ENCODE measurements at places on chromosomes 16 and 17. TPM values are rescaled to one million over a fixed set of nuclear protein-coding genes. Genes with fewer than 3 reads are reported as not detected.
A peak's percentile ranks its signal among the peaks of the same experiment; 100 is the strongest.

GRCh38 chr17:52368886-52369285 lies 210.4 kb upstream of the CA10 start:
- H3K27ac ChIP-seq, result no peak overlapping the region
- no peak overlapping the region for H3K4me3 ChIP-seq
- no peak for DNase-seq
- H3K36me3 ChIP-seq, result no peaks in the 10 kb centered on the region

- peaks cover 29% of the 10 kb centered on the region for H3K27me3 ChIP-seq
- no peak for DNase-seq
- peak overlapping the region; percentile 70 for H3K4me3 ChIP-seq
- peaks cover 32% of the 10 kb centered on the region for H3K4me1 ChIP-seq
- peaks cover 5% of the 10 kb centered on the region for H3K36me3 ChIP-seq
- H3K27ac ChIP-seq, result no peak overlapping the region
These were observed 19.4 kb downstream of the GNGT2 start for GRCh38 chr17:49190932-49191331.

RSPRY1 gene
- 46.8 TPM for total RNA-seq

INCA1 gene
- 0.86 TPM for total RNA-seq

STAC2 gene
- total RNA-seq, result 1.0 TPM
